Activated B cell treated with CpG ODN at 0.5 μM for 24 hours (primary cell): ENCODE measurements at places on chromosomes 1 and 21.

- no peak for DNase-seq
Measured at GRCh38 chr1:220655961-220656740, 34.0 kb upstream of the C1orf115 start.

DNA sequence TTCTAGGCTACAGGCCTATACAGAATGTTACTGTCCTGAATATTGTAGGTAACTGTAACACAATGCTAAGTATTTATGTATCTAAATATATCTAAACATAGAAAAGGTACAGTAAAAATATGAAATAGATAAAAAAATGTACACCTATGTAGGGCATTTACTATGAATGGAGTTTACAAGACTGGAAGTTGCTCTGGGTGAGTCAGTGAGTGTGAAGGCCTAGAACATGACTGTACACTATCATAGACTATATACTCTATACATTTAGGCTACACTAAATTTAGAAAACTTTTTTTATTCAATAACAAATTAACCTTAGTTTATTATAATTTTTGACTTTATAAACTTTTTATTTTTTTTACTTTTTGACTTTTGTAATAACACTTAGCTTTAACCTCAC lies 136.9 kb downstream of the DUSP10 start:
- DNase-seq, result no peak

DNA sequence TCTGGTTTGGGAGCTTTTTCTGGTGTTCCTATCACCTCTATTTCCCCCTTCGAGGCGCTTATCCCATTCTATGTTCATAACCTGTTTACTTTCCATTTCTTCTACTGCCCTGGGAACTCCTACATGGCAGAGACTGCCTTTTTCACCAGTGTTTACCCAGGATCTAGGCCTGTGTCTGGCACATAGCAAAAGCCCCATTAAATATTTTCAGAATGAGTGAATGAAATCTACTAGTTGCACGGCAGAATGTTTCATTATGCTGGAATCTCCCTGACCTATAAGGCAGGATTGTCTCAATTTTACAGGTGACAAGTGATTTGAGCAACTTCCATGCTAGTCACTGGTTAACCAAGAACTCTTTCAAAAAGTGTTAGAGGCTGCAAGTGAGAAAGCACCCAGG lies 70.1 kb downstream of the PGM1 start:
- DNase-seq, result no peak

- no peak for DNase-seq
Measured at GRCh38 chr1:212458817-212459216, 26.1 kb downstream of the NENF start.

DNA sequence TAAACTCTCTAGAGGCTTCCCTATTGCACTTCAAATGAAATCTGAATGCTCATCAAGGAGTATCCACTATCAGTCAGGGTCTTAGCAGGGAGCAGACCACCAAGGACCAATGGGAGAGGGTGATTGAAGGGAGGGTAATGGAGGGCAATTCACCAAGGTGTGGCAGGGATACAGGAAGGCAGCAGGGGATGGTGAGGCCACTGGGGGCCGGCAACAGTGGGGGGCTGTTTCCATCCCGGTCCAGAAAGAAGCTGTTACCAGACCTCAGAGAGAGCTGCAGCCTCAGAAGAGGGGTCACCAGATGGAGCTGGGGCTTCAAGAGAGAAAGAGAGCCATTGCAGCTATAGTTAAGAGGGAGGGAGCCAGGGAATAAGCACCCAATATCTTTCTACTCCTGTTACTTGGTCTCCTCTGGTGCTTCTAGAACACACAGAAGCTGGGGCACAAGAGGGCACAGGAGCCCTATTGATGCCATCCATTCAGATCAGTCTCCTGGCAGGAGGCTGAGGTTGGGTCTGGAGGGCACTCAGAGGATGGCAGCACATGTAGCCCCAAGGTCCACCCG lies 417.6 kb downstream of the PTPRU start:
- no peak for DNase-seq

DNA sequence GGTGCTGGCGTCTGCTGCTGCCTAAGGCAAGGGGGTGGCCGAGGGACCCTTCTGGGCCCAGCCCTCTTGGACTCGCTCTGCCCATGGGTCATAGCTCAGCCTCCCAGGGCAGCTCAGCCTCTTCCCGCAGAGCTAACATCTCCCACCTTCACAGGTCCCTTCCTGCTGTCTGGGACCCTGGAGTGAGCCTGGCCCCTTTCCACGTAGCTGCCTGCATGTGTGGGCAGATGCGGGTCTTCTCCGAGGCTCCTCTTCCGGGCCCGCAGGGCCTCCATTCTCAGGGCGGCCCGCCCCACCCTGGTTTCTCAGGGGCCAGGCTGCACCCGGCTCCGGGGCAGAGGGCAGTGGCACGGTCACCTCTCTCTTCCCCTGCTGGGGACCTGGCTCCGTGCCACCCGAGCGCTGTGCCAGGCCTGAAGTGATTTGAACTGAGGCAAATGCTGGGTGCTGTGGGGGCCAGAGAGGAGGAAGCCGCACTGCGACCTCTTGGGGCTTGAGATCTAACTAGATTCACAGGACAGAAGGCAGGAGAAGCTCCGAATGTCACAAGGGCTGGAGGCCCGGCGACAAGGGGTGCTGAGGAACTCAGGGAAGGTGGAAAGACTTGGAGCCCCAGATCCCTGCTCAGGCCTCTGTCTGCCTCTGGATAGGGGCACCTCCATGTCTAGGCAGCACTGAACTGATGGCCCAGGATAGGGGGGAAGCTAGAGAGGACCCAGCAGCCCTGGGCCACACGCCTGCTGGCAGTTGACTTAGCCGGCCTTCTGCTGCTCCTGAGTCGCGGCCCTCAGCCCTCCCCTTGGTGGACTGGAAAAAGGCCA lies 40.7 kb downstream of the COQ8A start:
- DNase-seq, result no peak

DNA sequence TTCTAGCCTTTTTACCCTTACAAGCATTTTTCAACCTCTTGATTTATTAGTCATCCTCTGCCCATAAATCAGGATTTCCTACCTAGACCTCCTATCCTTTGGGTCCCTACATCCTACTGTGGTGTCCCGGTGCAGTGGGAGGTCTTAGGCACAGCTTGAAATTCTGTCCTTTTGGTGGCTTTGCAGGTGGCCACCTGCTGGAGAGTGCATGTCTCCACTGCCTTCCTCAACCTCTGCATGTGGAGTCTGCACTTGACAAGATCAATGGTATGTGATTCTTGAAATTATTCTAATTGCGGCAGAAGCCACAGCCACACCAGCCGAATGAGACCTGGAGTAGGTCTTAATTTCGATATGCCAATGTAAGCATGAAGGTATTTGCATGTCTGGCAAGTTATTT lies 11.4 kb upstream of the KCNA3 start:
- DNase-seq, result no peak

DNA sequence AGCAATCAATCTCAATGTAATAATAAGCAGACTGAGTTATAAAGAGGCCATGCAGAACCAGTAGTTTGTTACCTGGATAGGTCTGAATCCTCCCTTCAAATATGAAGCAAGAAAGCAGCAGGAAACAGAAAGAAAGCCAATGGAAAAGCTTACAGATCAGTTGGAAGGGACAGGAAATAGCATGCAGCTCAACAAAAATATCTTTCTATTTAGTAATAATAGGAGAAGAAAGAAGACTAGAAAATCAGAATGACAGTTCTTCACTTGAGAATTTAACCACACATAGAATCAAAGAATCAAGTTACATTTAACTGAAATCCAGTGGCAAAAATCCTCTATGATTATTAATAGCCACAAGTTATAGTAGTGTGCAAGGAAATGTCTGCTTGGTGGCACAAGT lies 194.4 kb downstream of the EIF4G3 start:
- DNase-seq, result no peak

DNA sequence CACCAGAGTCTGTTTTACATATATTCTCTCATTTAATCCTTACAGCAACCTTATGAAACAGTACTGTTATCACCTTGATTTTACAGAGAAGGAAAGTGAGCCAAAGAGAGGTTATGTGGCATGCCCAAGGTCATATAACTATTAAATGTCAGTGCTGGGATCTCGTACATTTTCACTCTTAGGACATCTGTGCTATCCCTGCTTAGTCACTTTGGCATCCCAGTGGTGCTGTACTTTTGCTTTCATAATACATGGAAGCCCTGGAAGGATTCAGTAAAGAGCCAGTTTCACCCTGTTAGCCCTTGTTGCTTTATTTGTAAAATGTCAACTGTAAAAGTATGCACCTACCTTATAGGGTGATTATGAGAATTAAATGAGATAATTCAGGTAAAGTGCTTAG lies 104.4 kb downstream of the NFIA start:
- no peak for DNase-seq

- DNase-seq, result no peak
Measured at GRCh38 chr1:238177351-238177750, 286.6 kb upstream of the ZP4 start.

GRCh38 chr1:198550941-198551524 lies 10.6 kb upstream of the ATP6V1G3 start:
- no peak for DNase-seq

GRCh38 chr1:20147846-20148570 lies 8.9 kb downstream of the PLA2G2F start:
- DNase-seq, result no peak

DNA sequence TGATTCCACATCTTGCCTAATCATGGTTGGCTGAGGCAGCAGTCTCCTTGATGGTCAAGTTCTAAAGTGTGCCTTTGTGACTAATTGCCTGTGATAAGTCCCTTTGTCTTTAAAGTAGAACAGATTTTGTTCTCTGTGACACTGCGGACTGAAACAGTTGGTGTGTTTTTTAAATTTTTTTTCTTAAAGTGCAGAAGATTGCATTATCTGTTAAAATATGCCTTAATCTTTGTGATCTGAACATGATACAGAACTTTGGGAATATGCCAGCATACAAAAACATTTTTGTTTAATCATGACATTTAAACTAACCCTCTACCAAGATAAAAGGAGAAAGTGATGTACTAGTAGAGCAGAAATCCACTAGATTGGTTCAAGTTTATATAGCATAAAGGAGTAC lies 1260.6 kb upstream of the ADGRL2 start:
- no peak for DNase-seq

DNA sequence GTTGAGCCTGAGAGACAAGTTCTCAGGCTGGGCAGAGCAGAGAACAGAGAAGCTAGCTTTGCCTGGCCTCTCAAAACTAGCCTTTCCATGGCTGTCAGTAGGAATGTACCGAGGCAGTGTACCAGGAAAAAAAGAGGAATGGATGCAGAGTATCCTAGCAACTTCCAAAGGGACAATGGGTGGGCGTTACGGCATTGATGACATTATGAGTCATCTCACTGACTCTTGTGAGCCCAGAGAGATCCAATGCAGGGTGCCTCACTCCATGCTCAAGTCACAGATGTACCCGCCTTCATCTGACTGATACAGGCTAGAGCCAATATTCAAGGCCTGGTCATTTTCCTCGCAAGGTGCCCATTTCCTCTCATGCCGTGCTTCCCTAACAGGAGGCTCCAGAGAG lies 51.4 kb upstream of the C8B start:
- DNase-seq, result no peak
